IPS-NIHi11 (cell line): ENCODE measurements at places on chromosomes 5 and 9.

DNA sequence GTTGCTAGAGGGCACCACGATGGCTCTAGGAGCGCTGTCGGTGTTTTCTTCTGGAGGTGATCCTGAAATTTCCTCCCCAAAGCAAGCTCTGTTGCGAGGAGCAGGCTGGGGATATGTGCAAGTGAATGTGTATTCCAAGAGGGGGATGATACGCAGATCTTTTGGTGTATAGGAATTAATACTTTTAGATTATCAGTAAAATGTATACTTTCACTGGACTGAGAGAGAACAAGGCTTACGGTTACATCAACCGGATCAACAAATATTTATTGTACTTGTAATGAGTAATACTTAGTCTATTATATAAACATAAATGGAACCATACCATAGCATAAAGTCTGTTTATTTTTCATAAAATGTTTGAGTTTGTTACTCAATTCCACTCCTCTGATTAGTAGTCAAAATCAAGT, 632 bp upstream of the PRKAA1 start:
- DNase-seq = no peak

DNA sequence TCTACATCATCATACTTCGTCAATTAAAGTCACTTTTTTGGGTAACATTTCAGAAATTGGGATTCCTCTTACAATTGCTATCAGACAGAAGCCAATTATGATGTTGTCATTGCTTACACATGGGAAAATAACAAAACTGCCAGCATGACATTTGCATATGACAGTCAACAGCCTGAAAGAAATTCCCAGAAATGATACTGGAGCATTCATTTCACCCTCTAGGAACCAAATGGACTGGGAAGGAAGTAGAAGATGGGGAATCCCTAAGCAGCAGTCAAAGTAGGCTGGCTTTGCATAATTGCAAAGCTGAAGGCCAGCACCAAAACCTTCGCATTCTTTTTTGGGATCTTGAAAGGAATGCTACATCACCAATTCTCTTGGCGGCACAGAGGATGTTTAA, 10.7 kb downstream of the HMGCS1 start:
- no peak for DNase-seq

GRCh38 chr5:39517800-39518199, 93.0 kb upstream of the DAB2 start:
- no peak for DNase-seq

- no peak for DNase-seq
These were observed 70.1 kb upstream of the SMIM23 start for GRCh38 chr5:171715551-171715950.

DNA sequence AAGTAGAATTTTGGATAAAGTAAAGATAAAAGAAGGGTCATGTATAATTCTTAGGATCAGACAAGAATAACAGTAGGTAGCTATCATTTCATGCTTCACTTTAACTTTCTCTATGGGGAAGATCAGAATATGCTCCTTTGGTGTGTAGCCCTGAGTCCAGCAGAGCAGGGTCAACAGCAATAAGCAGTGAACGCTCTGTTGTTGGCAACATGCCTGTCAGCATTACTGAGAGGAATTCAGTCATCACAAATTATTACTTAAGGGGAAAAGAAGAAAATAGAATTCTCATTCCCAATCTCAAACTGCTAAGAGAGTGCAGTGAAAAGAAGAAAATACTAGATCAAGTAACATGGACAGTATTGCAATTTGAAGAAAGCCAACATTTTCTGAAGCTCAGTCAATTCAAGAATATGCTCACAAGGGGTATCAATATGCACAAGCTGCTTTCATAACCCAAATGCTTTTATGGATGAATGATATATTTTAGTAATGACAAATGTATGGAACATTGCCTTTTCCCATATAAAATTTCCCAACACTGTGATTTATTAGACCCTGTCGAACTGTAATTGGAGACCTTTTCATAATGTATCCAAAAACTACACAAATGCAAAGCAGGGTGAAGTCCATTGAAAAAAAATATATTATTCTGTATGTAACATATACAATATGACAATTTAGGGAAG, 1359.4 kb downstream of the EFNA5 start:
- no peak for DNase-seq

DNA sequence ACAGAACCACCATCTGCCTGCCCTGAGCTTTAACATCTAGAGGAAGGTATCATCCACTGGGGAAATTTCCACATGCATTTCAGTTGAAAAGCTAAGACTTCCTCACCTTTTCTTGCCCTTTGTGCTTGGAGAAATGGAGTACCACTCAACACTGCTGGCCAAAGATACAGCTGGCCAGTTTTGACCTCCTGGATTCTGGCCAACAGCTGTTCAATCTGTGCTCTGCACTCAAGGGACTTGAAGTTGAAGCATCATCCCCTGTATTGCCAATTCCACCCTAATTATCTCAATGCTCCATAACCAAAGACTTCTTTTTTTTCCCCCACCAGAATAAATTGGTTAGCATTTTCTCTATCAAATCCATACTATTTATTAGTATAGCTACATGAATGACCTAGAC, 70.4 kb upstream of the PRDM9 start:
- DNase-seq = no peak

GRCh38 chr5:141649056-141649688, 2.0 kb downstream of the FCHSD1 start:
- no peak for DNase-seq

- DNase-seq = no peak
These were observed 78.9 kb downstream of the APBA1 start for GRCh38 chr9:69593301-69593700.

DNA sequence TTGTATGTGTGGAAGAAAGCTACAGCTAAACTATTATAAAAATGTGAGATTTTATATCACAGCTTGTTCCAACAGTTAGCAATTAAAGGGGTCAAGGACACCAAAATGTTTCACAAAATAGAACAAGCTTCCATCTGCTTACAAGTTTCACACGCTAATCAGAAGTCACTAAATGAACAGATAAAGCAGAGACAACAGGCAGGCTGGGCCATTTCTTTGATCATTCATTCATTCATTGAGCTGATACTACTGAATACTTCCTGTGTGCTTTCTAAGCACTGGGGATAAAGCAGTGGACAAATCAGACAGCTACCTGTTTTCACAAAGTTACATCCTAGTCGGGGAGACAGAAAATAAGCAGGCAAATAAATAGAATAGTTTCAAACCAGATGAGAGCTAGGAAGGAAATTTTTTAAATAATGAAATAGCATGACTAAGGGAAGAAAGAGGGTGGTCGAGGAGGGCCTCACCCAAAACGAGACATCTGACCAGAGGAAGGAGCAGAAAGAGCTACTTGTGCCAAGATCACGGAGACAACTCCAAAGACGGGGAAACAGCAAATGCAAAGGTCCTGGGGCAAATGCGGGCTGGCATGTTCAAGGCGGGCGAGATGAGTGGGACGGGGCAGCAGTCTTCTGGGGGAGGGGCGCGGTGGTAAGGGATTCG, 1.2 kb downstream of the MAPK9 start:
- no peak for DNase-seq

DNA sequence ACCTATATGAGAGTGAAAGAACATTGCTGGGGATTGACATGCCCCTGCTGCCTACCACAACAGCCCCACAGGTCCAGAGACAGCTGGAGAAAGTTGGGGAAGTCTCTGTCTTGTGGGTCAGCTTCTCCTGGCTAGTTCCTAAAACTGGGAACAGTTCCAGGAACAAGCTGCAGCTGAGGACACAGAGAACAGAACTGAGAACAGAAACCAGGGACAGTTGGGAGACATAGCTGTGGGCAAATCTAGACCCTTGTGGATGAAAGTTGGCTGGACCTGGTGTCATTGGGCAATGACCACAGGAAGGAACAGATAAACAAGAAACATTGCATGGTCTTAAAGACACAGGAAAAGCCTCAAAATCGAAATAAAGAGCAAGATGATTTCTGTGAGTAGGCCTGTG, 58.3 kb upstream of the MOCS2 start:
- no peak for DNase-seq

GRCh38 chr5:79396265-79396664, 117.7 kb downstream of the HOMER1 start:
- DNase-seq = no peak

DNA sequence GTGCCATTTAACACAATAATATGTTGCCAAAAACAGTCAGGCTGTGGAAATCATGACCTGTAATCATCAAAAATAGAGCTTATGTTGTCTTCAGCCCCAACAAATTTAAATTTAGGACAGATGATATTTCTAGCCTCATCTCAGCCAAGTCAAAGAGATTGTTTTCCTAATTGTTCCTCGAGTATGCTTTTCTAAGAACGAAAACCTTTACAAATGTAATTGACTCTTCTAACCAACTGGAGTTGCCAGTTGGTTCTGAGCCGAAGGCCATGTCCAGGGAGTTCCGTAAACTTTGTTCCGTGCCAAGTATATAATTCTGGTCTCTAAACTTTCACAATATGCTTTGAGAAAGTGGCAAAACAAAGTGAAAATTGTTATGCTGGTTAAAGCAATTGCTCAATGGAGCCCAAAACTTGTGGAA, 160.8 kb downstream of the CEMIP2 start:
- no peak for DNase-seq

DNA sequence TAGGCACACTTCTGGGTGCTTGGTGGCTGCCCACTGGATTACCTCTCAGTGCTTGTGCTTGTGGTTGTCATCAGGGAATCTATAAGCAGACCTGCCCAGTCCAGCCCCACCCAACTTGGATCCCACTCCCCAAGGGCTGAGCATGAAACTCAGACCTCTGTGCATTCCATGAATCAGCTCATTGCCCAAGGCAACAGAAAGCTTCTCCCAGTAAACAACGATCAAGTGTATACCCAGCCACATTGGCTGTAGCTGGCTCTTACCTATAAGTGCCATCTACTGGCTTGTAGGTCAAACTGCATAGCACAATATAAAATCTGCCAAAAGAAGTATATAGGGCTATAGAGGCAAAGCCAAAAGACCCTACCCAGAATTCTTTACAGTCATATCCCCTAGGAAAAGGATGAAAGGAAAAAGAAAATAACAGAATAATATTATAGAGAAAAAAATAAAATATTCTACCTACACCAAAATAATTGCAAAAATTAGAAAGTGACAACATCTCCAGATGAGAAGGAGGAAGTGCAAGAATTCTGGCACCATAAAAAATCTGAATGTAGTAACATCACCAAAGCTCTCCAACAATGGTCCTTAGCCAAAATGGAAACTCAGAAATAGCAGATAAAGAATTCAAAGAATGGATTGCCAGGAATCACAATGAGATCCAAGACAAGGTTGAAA, 321.0 kb upstream of the TRPC7 start:
- peak; percentile 27 for DNase-seq

- no peak for DNase-seq
These were observed 248.9 kb downstream of the SMARCA2 start for GRCh38 chr9:2264081-2264480.

GRCh38 chr9:82558855-82559630, 503.9 kb downstream of the RASEF start:
- DNase-seq = no peak

GRCh38 chr5:97231025-97231636, 48.1 kb upstream of the RIOK2 start:
- peak; percentile 58 for DNase-seq

DNA sequence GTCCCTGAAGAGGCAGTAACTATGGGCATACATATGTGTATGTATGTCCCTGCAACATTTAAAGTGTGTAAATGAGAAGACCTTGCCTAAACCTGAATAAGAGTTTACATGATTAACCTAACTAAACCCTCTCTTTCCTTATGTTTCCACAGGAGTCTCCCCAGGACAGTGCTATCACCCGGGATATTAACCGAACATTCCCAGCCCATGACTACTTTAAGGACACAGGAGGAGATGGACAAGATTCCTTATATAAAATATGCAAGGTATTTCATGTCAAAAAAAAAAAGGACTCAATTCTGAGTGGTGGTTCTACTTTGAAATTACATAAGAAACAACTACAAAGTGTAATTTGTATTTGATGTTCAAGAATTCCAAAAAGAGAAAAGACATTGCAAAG, 31.7 kb downstream of the GPR21 start:
- DNase-seq = no peak

- no peak for DNase-seq
These were observed 7.5 kb downstream of the PFDN1 start for GRCh38 chr5:140295414-140295813.

GRCh38 chr5:134594797-134595457, 37.7 kb downstream of the SAR1B start:
- no peak for DNase-seq

- no peak for DNase-seq
These were observed 143.0 kb downstream of the GPBP1 start for GRCh38 chr5:57316798-57317327.

GRCh38 chr9:27472195-27472594, 51.9 kb upstream of the IFNK start:
- no peak for DNase-seq

DNA sequence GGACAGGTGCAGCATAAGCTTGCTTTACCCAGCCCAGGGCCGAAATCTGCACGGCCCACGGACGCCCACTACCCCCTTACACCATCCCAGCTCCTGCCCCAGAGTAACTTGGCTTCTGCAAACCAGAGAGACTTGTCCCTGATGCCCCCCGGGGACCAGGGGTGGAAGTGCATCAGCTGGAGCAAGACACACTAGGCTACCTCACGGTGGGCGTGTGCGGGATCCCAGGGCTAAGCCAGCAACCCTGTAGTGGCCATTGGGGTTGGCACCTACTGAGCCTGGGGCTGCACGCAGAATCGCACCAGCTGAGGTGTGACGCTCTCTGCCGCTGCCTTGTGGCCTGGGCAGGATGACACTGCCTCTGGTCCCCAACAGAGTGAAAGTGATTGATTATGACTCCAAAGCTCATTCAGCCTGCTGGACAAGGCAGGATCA, 6.1 kb upstream of the ZNF79 start:
- DNase-seq = peak; percentile 85

DNA sequence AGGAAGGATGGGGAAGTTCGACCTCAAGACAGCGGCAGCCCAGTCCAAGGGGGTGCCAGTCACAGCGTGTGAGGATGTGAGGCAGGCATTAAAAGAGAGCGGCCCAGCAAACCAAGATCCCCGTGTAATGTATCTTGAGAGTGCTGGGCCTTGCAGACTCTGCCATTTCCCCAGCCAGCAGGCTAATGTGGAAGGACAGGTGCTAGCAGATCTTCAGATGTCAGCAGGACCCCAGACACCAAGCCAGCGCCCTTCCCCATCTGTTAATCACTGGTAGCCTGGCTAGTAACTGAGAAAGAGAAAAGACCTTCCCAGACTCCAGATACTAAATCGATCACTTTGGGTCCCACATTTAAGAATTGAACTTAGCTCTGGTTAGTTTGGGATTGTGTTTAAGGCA, 62.2 kb downstream of the NTRK2 start:
- no peak for DNase-seq

DNA sequence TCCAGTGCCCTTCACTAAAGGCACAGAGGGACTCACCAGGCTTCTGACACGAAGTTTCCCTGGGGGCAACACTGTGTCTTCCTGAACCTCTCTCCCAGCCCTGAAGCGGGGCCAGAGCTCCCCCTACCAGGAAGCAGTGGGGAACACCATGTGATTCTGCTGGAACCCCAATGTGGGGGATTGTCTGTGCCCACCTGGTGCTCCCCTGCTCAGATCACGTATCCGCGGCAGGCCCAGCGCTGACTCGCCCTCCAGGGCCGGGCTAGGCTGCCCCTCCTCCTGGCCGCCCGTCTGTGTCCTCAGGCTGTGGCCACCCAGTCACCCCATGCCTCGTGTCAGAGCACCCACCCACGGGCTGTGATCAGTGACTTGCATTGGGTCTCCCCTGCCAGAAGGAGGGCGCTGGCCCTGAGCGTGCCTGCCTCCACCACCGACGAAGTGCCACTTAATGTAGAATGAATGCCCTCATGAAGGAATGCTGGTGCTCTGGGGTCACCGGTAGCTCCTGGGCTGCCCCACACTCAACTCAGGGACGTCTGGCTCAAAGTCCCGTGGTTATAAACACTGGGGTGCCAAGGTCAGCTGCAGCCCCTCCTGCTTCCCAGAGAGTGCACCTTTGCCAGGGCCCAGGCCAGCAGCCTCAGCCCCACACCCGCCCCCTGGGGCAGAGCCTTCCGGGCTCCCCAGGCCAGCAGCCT, 22.1 kb downstream of the SARDH start:
- DNase-seq = peak; percentile 66
